ENCODE measurements at places on chromosomes 3 and 15. TPM values are rescaled to one million over a fixed set of nuclear protein-coding genes. Genes with fewer than 3 reads are reported as not detected.

The CMTM7 gene
- 0.41 TPM for total RNA-seq

The STRC gene
- total RNA-seq: under 0.01 TPM

The EPHB3 gene
- total RNA-seq: 5.7 TPM

The CKMT1B gene
- 7.7 TPM for total RNA-seq

The AGBL1 gene
- total RNA-seq: 1.2 TPM

The CLDN1 gene
- total RNA-seq: 4.1 TPM

The VEPH1 gene
- 13.0 TPM for total RNA-seq

The TMEM158 gene
- total RNA-seq: 19.6 TPM

DNA sequence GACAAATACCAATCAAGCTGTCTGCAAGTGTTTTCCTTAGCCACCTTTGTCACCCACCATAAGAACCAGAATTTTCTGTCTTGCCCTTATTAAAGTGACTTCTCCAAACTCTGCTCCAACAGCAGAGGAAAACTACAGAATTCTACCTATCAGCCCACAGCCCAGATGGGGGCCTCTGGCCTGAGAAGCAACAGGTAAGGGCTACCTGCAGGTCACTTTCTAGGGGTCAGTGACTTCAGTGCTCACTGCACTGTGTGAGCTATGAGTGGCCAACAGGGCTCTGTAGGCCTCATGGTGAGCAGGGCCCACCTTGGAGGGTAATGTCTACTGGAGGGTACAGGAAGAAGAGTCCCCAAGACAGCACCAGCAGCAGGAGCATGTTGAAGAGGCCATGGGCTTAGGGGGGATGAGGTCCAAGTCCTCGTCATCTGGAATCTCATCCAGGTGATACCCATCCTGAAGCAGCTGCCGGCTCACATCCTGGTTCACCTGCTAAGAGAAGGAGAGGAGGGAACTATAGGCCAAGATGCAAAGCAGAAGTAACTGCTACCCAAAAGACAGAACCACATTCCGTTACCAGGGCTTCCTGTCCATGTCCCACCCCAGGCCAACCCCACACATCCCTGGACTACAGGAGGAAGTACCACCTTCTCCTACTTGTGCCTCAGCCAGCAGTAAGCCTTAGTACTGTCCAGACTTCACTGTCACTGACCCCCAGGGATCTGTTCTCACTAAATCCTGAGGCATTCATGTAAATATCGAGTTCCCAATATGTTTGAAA lies 4.2 kb downstream of the FAM219B start:
- no peak for DNase-seq

- DNase-seq: no peak
These were observed 100.3 kb upstream of the TPRG1 start for GRCh38 chr3:189071446-189071845.

DNA sequence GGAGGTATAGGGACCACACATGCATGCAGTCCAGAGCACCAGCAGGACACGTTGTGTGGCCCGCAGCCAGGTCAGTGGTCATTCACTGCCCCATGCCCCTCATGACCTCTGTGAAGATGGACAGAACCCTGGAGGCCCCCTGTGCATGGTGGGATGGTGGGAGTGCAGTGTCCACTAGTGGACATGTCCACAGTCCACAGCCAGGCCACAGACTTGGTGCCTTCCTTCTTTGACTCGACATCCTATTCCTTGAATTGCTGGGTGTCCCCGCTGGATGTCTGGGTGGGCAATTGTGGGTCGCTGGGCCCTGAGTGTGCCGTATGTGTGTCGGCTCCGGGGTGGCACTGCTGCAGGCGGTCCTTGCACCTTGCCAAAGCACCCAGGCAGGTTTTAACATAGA lies 35.7 kb downstream of the KLF15 start:
- DNase-seq: no peak

GRCh38 chr3:183377307-183377959 lies 51.0 kb downstream of the MCF2L2 start:
- DNase-seq: no peak

- DNase-seq: no peak
These were observed 213.7 kb downstream of the PDCD6IP start for GRCh38 chr3:34012102-34012461.

DNA sequence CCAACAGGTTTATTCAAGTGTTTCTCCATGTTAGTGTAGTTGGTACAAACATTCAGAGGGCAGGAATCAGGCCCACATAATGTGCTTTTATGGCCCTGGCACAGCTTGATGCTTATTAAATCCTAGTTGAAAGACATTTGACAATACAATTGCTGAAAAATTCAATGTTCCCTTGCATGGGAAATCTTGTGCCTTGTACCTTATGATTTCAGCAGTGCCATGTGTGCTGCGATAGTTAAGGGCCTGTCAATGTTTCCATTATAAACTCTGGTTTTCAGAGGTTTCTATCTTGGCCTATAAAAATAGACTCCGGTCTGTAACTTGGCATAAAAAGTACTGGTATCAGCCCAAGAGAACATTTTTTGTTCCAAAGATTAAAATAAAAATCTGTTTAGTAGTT lies 207.2 kb downstream of the TBC1D5 start:
- no peak for DNase-seq

GRCh38 chr15:70880781-70881180 lies 11.5 kb downstream of the THAP10 start:
- no peak for DNase-seq

- no peak for DNase-seq
These were observed 180.2 kb upstream of the CBLB start for GRCh38 chr3:106048946-106049481.

DNA sequence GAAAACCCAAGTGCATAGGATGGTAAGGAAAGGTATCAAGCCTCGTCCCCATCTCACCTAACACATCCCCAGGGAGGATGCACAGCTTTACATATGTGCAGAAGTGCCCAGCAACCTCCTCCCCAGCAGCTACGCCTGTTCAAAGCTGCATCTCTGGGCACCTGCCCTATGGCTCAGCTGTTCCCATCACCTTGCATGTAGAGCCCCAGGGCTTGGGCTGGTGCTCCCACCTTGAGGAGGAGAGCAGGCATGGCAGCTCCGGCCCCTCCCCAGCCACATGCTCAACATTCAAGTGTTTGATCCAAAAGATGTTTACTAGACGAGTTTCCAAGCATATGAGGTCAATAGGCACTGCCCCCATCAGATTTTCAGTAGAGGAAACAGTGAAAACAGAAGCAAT lies 173.5 kb downstream of the ATP10A start:
- no peak for DNase-seq

DNA sequence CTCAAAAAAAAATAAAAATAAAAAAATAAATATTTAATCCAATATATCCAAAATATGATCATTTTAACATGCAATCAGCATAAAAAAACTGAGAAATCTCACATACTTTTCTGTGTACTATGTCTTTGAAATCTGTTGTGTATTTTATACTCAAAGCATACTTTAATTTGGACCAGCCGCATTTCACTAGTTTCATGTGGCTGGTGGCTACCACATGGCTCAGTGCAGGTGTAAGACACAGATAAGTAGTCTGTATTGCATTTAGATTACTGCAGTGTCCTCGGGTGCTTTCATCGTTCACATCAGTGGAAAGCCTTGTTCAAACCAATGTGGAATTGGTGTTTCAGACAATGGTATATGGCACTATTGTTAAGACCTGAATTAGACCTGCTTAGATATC lies 11.0 kb downstream of the CRTC3 start:
- no peak for DNase-seq

DNA sequence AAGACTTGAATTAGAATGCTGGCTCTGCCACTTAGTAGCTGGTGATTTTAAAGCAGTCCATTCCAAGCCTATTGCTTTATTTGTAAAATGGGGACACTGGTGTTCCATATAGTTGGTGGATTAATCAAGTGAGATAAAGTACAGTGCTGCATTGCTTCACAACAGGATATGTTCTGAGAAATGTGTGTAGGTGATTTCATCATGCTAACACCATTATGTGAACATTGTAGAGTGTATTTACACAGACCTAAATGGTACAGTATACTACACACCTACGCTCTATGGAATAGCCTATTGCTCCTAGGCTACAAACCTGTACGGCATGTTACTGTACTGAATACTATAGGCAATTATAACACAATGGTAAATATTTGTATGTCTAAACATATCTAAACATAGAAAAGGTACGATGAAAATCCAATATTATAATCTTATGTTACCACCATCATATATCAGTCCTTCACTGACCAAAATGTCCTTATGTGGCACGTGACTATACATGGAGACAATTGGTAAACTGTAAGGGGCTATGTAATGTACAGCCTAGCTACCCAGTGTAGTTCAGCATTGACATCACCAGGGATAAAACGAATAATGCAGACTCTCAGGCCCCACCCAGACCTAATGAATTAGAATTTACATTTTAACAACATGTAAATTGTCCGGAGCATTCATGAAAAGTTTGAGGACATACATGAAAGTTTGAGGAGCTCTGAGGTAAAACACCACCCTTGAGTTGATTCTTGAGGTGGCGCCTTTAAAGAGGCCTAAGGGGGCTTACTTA lies 121.4 kb upstream of the BFSP2 start:
- DNase-seq: no peak

DNA sequence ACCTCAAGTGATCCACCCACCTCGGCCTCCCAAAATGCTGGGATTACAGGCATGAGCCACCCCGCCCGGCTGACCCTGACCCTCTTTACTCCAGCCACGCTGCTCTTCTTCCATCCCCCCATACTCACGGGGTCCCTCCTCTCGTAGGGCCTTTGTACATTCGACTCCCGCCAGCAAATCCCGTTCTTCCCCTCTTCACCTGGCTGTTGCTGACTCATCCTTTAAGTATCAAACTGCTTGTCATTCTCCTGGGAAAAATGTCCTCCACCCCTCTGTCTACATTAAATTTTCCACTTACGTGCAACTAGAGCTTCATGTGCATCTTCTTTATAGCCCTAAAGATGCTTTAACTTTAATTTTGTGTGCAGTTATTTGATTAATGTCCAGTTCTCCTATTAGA lies 203.1 kb downstream of the OPA1 start:
- no peak for DNase-seq

- DNase-seq: no peak
These were observed 174.1 kb downstream of the KLHL25 start for GRCh38 chr15:85620690-85621049.

- DNase-seq: no peak
These were observed 252.5 kb downstream of the SUCLG2 start for GRCh38 chr3:67401921-67402320.

DNA sequence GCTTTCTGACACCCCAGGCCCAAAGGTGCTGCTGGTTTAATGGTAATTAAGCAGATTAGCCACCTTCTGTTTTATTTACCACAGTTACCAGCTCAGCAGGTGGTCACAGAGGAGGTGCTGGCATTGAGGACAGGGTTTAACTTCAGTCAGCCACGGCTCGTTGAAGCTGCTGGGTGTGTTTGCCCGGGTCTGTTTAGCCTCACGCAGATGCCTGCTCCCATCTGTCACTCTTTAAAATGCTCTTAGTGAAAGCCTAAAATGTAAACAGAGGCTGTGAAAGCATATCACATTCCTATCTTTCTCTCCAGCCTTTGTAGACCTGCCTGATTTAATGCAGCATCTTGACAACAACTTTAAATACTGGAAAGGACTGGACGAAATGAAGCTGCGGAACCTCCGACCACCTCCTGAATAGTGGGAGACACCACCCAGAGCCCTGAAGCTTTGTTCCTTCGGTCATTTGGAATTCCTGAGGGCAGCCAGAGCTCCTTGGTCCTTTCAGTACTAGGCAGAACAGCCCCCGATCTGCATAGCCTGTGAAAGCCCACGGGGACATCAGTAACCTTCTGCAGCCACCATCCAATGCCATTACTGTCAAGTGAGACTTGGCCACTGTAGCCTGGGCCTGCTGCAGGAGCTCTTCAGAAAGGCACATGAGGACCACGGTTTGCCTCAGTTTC lies 156.0 kb downstream of the PDE8A start:
- no peak for DNase-seq

DNA sequence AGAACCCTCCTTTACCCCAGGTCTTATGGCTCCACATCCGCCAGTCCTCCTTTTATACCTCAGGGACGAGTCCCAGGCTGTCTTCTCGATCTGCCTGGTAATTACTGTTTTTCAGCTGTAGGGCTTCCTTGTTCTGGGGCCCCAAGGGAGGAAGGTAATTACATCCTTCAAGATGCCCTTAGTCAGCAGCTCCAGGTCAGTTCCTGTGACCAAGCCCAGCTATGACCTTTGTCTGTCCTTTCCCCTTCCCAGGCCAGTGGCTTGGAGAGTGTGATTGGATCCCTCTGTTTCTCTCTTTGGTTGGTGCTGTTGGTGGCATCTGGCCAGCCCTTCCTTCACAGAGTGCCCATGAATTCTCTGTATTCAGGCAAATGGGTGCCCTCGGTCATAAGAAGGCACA lies 92.6 kb downstream of the AAGAB start:
- DNase-seq: no peak

DNA sequence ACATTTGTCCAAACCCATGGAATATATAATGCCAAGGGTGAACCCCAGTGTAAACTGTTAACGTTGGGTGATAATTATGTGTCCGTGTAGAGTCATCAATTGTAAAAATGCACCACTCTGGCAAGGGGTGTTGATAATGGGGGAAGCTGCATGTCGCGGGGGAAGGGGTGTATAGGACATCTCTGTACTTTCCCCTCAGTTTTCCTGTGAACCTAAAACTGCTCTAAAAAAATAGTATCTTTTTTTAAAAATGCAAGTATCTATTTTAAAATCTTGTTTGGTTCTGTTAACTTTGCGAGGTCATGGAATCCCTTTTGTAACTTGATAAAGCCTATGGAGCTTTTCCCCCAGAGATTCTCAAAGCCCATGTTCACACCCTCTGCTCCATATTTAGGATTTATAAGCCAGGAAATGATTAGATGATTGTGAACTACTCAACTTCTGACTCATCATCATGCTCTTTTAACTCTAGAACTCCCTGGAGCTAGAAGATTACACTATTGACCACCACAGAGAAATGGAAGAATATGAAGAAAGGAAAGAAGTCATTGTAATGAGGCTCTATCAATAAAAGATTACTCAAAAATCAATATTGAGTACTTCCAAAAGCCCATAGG lies 56.1 kb upstream of the C3orf49 start:
- no peak for DNase-seq

Measured in frontal cortex (tissue), 4 donors.